Natural killer cell treated with Interleukin-12 subunit alpha and Interleukin-12 subunit beta and Interleukin-15 and Interleukin-18, amount 100 ng/mL, for 72 hours (primary cell): ENCODE measurements at places on chromosomes 3 and 15. TPM values are rescaled to one million over a fixed set of nuclear protein-coding genes. Genes with fewer than 3 reads are reported as not detected.

- no peak overlapping the region for H3K27ac ChIP-seq
- DNase-seq = no peak
- H3K27me3 ChIP-seq = peaks cover 7% of the 10 kb centered on the region
- H3K4me3 ChIP-seq = no peak overlapping the region
- H3K4me1 ChIP-seq = no peaks in the 10 kb centered on the region
- peaks cover 5% of the 10 kb centered on the region for H3K36me3 ChIP-seq
Observed at GRCh38 chr3:119588112-119588511, 8.8 kb downstream of the ADPRH start.

- peak overlapping the region; percentile 35 for H3K27ac ChIP-seq
- no peaks in the 10 kb centered on the region for H3K36me3 ChIP-seq
- no peak for DNase-seq
- H3K27me3 ChIP-seq = no peaks in the 10 kb centered on the region
- peaks cover 53% of the 10 kb centered on the region for H3K4me1 ChIP-seq
Observed at GRCh38 chr15:60651734-60652141, 172.8 kb upstream of the ICE2 start.

Gene SAMD7
- total RNA-seq = not detected

Gene SELENOT
- 147 TPM for total RNA-seq
